ENCODE measurements at places on chromosomes 16 and 17.

GRCh38 chr17:78689029-78689428, 93.0 kb downstream of the CYTH1 start:
- DNase-seq, result no peak

GRCh38 chr16:88799569-88800276, 3.9 kb upstream of the CDT1 start:
- DNase-seq, result no peak

DNA sequence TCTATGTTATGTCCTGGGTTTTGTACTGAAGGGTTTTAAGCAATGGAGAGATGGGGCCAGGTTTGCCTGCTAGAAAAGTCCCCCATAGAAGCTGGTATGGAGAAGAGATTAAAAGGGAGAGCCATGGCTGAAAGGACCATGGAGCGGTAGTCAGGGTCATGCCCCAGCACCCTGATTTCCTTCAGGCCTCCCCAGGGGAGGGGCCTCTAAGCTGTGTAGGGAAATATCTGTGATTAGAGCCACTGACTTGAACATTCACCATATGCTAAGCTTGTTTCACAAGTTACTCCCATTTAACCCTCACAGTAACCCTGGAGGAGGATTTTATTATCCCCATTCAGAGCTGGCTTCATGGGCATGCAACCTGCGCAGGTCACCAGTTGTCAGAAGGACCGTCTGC, 3.8 kb upstream of the ATP2A3 start:
- no peak for DNase-seq

DNA sequence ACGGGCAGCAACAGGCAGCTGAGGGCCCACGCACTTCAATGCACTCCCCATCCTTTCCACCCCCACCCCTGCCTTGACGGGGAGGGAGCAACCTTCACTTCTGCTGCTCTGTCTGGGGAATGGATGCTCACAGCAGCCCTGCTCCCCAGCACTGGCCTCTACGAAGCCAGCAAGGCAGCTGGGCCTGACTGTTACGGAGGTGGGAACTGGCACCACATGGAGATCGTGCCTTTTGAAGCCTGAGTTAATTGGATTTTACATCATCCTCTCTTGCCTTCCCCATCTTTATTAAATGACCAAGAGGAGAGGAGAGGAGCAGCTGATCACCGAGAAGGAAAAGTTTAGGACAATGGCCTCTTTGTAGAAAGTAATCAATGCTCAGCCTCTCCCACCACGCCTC, 187.0 kb upstream of the RPL38 start:
- DNase-seq, result no peak

- no peak for DNase-seq
These were observed 327.1 kb downstream of the SNX29 start for GRCh38 chr16:12303653-12304052.

DNA sequence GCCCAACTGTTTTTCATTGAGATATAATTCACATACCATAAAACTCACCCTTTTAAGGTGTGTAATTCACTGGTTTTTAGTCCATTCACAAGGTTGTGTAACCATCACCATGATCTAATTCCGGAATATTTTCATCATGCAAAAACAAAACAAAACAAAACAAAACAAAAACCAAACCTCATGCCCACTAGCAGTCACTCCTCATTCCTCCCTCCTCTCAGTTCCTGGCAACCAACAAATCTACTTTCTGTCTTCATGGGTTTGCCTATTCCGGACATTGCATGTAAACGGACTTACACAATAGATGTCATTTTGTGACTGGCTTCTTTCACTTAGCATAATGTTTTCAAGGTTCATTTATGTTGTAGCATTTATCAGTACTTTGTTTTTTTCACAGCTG, 4.5 kb upstream of the NOD2 start:
- no peak for DNase-seq

DNA sequence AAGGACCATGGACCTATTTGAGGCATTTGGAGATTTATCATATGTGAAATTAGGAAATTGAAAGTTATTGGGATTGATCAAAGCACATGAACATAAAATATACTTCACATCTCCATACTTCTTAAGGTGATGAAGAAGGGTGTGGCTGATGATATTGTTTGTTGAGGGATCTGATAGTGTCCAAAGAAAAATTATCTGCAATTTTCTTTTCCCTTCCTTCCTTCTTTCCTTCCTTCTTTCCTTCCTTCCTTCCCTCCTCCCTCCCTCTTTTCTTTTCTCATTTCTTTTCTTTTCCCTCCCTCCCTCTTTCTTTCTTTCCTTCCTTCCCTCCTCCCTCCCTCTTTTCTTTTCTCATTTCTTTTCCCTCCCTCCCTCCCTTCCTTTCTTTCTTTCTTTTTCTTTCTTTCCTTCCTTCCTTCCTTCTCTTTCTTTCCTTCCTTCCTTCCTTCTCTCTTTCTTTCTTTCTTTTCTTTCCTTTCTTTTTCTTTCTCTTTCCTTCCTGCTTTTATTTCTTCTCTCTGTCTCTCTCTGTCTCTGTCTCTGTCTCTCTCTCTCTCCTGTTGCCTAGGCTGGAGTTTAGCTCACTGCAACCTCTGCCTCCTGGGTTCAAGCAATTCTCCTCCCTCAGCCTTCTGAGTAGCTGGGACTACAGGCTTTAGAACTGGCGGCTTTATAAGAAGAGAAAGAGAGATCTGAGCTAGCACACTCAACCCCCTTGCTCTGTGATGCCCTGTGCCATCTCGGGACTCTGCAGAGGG, 20.9 kb upstream of the ITPRIPL2 start:
- DNase-seq, result no peak

GRCh38 chr17:14320734-14321475, 20.0 kb downstream of the HS3ST3B1 start:
- no peak for DNase-seq

All from NK-92 treated with Interleukin-12 subunit alpha and Interleukin-12 subunit beta, amount 100 ng/mL, for 24 hours (cell line).